ENCODE measurements at places on chromosomes 16 and 17.

DNA sequence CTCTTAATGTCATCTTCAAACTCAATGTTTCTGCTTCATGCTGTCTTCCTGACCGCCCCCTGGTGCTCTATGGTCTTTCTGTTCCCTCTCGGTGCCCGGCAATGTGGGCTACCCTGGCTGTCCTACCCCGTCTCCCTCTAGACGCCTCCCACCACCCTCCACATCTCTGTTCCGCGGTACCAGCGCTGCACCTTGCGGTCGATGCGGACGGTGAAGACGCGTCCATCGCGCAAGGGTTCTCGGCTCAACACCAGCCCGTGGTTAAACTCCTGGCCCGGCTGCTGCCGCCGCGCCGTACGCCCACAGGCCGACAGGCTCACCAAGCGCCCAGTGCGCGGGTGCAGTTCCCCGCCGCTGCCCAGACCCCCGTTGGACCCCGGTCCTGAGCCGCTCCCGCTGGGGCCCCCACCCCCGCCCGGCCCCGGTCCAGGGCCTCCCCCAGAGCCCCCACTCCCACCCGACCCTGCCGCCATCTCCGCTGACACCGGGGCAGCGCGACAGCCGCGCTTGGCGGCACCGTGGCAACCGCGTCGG lies at the start of gene NEURL4:
Gene NEURL4 (minus strand): TSS at position 496 of the 534 bp plus-strand sequence. CDS start 23 bp downstream, at position 473.
- no peak for DNase-seq

GRCh38 chr16:79656553-79657115 lies 56.1 kb upstream of the MAF start:
- DNase-seq, result peak; percentile 66

GRCh38 chr17:40551091-40551878 lies 14.0 kb downstream of the CCR7 start:
- DNase-seq, result no peak

- no peak for DNase-seq
Observed at GRCh38 chr17:29549177-29549923, 17.5 kb downstream of the ABHD15 start.

DNA sequence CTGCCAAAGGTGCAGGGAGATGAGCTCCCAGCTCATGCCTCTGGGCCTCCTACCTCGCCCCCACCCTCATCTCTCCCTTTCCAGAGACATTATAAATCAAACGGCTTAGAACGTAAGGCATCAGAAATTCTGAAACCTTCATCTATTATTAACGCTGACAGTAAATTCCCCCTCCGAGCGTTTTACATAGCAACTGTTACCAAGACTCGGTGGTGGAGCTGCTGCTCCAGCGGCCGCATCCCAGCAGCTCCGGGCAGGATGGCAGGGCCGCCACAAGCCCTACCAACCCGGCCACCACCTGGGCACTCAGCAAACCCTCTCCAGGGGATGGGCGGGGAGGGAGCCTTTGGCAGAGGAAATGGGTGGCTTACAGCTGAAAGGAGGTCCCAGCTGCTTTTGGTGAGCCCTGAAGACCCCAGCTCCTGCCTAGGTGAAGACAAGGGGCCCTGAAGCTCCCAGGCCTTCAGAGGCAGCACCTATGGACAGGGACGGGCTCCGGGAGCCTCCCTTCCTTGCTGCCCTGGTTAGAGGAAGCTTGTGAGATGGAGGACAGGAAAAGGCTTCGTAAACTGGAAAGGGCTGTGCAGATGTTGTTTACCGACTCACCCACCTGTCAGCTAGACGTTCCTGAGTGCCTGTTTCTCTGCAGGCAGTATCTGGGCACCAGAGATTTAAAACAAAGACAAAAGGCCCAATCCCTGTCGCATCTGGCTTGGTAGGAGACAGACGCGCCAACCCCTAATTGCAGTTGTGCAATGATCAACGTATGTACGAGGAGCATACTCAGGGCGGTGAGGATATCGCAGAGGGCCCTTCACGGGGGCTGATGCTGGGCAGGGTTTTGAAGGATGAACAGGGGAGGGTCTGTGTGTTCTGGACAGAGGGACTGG lies 76.9 kb downstream of the RAI1 start:
- DNase-seq, result peak; percentile 88

DNA sequence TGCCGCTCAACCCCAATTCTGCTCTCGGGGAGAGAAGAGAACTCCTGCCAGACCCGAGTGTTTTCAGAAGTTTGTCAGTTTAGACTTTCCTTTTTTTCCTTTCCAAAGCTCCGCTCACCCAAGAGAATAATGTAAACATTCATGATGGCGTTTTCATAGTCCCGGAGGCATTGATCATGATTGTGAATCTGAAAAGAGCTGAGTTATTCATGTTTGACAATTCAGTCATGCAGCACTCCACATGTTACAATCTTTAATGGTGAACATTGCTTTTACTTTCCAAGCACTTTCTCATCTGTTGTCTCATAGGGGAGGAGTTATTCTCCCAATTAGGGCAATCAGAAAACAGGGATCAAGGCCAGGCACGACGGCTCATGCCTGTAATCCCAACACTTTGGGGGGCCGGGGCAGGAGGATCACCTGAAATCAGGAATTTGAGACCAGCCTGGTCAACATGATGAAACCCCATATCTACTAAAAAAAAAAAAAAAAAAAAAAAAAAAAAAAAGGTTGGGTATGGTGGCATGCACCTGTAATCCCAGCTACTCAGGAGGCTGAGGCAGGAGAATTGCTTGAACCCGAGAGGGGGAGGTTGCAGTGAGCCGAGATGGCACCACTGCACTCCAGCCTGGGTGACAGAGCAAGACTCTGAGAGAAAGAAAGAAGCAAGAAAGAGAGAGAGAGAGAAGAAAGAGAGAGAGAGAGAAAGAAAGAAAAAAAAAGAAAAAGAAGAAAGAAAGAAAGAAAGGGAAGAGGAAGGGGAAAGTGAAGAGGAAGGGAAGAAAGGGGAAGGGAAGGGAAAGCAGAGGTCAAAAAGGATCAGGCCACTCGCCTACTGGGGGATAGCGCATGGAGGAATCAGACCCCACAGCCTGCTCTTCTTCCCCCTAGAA lies 70.0 kb upstream of the TNRC6C start:
- no peak for DNase-seq

DNA sequence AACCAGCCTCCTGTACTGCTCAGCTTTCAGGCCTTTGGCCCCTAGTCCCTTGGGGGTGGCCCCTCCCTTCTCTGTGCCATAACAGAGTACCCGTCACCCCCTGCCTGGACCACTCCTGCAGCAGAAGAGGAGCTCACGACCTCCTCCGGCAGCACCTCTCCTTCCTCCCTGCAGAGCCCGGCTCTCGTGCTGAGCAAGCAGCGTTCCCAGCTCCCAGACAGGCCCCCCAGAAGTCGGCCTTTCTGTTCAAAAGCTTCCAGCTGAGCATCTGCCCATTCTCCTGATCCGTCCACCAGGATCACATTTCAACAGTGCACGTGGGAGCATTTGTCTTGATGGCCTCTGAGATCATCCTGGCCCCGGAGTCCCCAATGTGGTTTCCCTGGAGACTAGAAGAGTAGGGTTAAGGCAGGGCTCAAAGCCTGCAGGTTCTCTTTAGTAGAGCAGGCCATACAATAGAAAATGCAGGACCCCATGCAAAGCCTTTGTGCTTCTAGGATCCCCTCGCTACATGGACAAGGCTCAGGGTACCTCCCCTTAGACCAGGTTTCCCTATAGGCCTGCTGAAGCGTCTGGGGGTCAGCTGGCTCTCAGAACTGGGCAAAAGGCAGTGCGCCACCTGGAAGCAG lies 35.6 kb downstream of the NLRC3 start:
- no peak for DNase-seq

GRCh38 chr17:9044772-9045463 lies 23.6 kb downstream of the NTN1 start:
- DNase-seq, result no peak

- no peak for DNase-seq
Observed at GRCh38 chr17:55421179-55421934, at the start of gene MMD. TSS of gene MMD (minus strand) at chr17:55421835. CDS start at chr17:55421695, 140 bp downstream.

GRCh38 chr17:73865831-73866230 lies 221.6 kb upstream of the SDK2 start:
- DNase-seq, result no peak

DNA sequence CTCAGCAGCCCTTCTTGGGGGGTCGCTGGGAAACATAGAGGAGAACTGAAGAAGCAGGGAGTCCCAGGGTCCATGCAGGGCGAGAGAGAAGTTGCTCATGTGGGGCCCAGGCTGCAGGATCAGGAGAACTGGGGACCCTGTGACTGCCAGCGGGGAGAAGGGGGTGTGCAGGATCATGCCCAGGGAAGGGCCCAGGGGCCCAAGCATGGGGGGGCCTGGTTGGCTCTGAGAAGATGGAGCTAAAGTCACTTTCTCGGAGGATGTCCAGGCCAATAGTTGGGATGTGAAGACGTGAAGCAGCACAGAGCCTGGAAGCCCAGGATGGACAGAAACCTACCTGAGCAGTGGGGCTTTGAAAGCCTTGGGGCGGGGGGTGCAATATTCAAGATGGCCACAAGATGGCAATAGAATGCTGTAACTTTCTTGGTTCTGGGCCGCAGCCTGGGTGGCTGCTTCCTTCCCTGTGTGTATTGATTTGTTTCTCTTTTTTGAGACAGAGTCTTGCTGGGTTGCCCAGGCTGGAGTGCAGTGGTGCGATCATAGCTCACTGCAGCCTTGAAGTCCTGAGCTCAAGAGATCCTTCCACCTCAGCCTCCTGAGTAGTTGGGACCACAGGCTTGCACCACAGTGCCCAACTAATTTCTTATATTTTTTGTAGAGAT lies 3.4 kb downstream of the STH start:
- DNase-seq, result peak; percentile 48
